ENCODE measurements at places on chromosomes 7 and 10. TPM values are rescaled to one million over a fixed set of nuclear protein-coding genes. Genes with fewer than 3 reads are reported as not detected.

GRCh38 chr7:98788966-98789365 lies 80.8 kb downstream of the TMEM130 start:
- no peaks in the 10 kb centered on the region for H3K36me3 ChIP-seq
- no peak overlapping the region for H3K4me3 ChIP-seq
- H3K27ac ChIP-seq = no peak overlapping the region

GRCh38 chr7:45107356-45107755 lies 4.1 kb downstream of the TBRG4 start:
- H3K4me1 ChIP-seq = peaks cover 31% of the 10 kb centered on the region
- H3K27me3 ChIP-seq = no peaks in the 10 kb centered on the region
- no peak for DNase-seq
- H3K27ac ChIP-seq = no peak overlapping the region
- peaks cover 23% of the 10 kb centered on the region for H3K36me3 ChIP-seq

DNA sequence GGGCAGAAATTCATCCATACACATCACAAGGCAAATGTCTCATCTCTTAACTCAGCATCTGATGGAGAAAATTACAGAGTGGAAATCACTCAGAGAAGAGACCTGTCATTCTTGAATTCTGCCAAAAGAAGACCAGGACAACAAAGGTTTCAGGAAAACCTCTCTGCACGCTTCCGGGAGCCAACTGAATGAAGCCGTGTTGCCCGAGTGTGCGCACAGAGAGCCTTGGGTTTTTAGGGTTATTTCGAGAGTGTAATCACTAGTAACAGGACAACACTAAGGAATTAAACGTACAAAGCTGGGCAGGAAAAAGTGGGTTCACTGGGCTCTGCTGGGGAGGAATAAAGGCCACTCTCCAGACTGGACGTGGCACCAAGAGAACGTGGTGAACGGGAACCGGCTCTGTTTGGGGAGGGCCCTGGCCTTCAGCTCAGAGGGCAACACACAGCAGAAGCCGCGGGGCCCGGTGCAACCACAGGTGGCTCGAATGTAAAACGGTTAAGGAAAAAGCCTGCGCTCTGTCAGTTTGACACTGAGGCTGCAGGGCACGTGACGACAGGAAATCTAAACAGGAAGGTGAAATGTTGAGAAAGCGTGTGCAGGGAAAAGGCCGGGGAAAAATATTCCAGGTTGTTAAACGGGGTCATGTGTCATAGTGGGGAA lies 331.5 kb downstream of the DNAJB6 start:
- no peaks in the 10 kb centered on the region for H3K36me3 ChIP-seq
- H3K4me1 ChIP-seq = no peaks in the 10 kb centered on the region
- no peaks in the 10 kb centered on the region for H3K27me3 ChIP-seq
- H3K4me3 ChIP-seq = no peak overlapping the region
- no peak for DNase-seq

SPDYE11 gene
- total RNA-seq = not detected

VWA2 gene
- not detected for total RNA-seq

Data from HFFc6 (cell line).